Ovary (tissue), 10 donors: ENCODE measurements at places on chromosomes 11 and 22. TPM values are rescaled to one million over a fixed set of nuclear protein-coding genes. Genes with fewer than 3 reads are reported as not detected.

- H3K27ac ChIP-seq = no peak overlapping the region
- no peaks in the 10 kb centered on the region for H3K36me3 ChIP-seq
- H3K4me3 ChIP-seq = no peak overlapping the region
- H3K27me3 ChIP-seq = no peaks in the 10 kb centered on the region
- no peak for DNase-seq
Measured at GRCh38 chr11:2039198-2039759, 41.6 kb upstream of the H19 start.

PKNOX2 gene
- total RNA-seq = 13.8 TPM

DNA sequence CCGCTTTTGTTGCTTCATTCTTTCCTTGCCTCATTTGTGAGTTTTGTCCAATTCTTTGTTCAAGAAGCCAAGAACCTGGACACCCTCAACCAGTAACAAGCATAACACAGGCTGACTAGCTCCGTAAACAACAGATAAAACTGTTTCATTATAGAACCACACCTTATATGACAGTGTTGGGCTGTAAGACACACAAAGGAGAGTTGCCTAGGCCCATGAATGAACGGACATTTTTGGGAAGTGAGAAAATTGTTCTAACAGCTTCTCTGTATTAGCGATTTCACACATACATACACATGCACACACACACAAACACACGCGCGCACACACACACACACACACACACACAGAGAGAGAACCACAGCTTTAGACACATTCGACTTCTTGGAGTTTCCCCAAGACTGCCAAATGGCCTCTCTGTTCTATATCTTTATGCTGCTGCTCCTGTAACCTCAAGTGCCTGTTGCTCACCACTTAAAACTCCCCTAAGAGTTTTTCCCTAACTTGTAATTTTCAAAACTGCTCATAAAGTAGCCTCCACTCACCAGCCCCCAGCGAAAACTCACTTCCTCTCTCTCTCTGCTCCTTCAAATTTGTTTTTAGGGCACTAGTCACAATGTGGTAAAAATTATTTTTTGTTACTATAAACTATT is 35.9 kb downstream of the CTSC start:
- no peaks in the 10 kb centered on the region for H3K36me3 ChIP-seq
- H3K27me3 ChIP-seq = no peaks in the 10 kb centered on the region
- no peaks in the 10 kb centered on the region for H3K4me1 ChIP-seq

KCNJ1 gene
- not detected for total RNA-seq

HPS4 gene
- total RNA-seq = 32.5 TPM

DNA sequence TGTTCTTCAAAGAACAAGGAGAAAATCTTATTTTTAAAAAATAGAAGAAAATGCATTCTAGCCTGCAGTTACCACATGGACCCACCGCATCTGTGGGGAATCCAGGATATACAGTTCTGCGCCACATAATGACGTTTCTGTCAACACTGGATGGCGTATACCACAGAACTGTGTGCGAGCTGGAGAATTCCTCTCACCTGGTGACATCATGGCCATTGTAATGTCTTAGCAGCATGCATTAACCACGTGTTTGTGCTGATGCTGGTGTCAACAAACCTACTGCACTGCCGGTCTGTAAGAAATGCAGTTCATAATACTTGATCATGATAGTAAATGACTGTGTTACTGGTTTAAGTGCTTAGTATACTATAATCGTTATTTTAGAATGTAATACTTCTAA is 174.7 kb downstream of the TBC1D22A start:
- H3K36me3 ChIP-seq = no peaks in the 10 kb centered on the region
- peaks cover 9% of the 10 kb centered on the region for H3K4me1 ChIP-seq
- no peak for DNase-seq
- no peaks in the 10 kb centered on the region for H3K27me3 ChIP-seq
- no peak overlapping the region for H3K27ac ChIP-seq

- no peak overlapping the region for H3K4me3 ChIP-seq
- no peaks in the 10 kb centered on the region for H3K36me3 ChIP-seq
- DNase-seq = no peak
- H3K27me3 ChIP-seq = no peaks in the 10 kb centered on the region
- H3K27ac ChIP-seq = peak overlapping the region; percentile 2
- peaks cover 30% of the 10 kb centered on the region for H3K4me1 ChIP-seq
Measured at GRCh38 chr11:111330234-111330893, 32.0 kb downstream of the POU2AF3 start.

GRCh38 chr22:31350410-31350863 is 4.3 kb upstream of the PATZ1 start:
- no peak for DNase-seq
- H3K4me1 ChIP-seq = no peaks in the 10 kb centered on the region
- no peaks in the 10 kb centered on the region for H3K36me3 ChIP-seq
- no peaks in the 10 kb centered on the region for H3K27me3 ChIP-seq

DNA sequence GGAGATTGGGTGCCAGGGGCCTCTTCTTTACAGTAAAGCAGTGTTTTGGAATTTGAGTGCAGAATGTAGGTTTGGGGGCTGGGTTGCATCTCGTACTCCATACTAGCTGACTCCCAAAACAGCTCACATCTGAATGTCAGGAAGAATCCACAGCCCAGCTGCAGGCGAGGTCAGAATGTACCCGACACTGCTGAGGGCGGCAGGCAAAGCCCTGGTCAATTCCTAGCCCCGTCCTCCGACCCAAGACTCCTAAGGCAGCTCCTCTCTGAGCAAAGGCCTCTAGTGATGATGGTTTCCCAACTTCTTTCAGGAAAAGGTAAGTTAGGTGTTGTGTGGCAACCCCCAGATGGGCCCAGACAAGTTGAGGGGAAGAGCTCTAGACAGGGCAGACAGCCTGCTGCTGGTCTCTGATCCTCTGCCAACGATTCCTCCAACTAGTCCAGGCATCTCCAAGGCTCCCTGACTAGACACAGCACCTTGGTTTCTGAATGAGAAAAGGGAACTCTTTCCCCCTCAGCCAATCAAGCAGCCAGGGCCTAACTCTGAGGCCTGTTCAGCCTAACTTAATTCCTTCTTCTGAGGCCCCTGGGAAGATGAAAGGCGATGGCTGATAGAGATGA is 8.6 kb downstream of the LARGE2 start:
- no peaks in the 10 kb centered on the region for H3K27me3 ChIP-seq
- no peak for DNase-seq
- H3K4me1 ChIP-seq = peaks cover 2% of the 10 kb centered on the region

DNA sequence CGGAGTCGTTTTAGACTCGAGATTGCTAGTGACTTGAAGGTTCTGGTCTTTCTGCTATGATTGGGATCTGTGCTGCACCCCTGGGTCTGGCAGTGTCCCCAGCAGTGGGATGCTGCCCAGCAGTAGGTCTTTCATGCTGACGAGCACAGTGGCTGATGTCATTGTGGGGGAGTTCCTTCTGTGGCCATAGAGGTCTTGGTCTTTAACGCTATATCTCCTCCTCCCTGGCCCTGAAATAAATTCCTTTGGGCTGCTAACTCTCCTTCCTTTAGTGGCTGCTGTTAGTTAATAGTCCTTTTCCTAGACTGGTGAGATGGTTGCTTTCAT is 136.3 kb downstream of the TEAD1 start:
- no peak for DNase-seq
- H3K4me3 ChIP-seq = no peak overlapping the region
- no peaks in the 10 kb centered on the region for H3K27me3 ChIP-seq
- no peaks in the 10 kb centered on the region for H3K36me3 ChIP-seq
- no peak overlapping the region for H3K27ac ChIP-seq
- peaks cover 29% of the 10 kb centered on the region for H3K4me1 ChIP-seq

DCHS1 gene
- 14.8 TPM for total RNA-seq

SNRPD3 gene
- total RNA-seq = 86.5 TPM

GRCh38 chr22:23008896-23009295 is 61.4 kb upstream of the GNAZ start:
- no peak overlapping the region for H3K27ac ChIP-seq
- H3K36me3 ChIP-seq = no peaks in the 10 kb centered on the region
- no peaks in the 10 kb centered on the region for H3K27me3 ChIP-seq
- no peak overlapping the region for H3K4me3 ChIP-seq
- DNase-seq = no peak

DNA sequence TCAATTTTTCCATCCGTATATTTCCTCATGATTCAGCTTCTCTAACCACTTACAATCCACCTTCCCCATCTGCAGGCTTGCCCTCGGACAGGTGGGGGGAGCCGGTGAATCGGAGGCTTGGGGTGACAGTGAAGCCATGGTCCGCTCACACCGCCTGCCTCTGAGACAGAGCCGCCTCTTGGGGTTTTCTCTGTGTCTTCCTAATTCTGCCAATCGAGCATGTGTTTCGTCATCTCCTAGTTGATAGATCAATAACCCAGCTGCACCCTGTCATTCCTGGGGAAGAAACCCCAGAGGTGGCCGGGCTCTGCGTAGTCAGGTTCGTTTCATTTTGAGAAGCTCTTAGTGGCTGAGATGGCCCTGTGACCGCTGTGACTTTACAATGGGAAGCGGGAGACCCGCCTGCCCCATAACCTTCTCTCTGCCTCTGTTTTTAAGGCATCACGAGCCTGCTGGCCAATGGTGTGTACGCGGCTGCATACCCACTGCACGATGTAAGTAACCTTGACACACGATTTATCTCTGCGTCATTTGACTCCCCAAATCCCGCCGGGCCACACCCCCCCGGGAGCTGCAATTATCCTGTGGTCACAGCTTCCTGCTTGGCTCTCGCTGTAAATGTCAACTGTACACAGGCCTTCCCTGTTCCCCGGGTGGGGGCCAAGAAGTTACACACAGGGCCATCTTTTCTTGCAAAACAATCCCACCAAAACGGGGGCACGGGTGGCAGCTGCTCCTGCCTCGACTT is 33.3 kb downstream of the ANO1 start:
- no peaks in the 10 kb centered on the region for H3K4me1 ChIP-seq
- no peaks in the 10 kb centered on the region for H3K36me3 ChIP-seq
- DNase-seq = no peak
- H3K27ac ChIP-seq = no peak overlapping the region
- H3K27me3 ChIP-seq = no peaks in the 10 kb centered on the region
- H3K4me3 ChIP-seq = no peak overlapping the region

- H3K4me3 ChIP-seq = no peak overlapping the region
- no peak overlapping the region for H3K27ac ChIP-seq
- H3K27me3 ChIP-seq = no peaks in the 10 kb centered on the region
- H3K36me3 ChIP-seq = no peaks in the 10 kb centered on the region
- no peak for DNase-seq
Measured at GRCh38 chr11:132024587-132025295, 654.3 kb downstream of the NTM start.

DNA sequence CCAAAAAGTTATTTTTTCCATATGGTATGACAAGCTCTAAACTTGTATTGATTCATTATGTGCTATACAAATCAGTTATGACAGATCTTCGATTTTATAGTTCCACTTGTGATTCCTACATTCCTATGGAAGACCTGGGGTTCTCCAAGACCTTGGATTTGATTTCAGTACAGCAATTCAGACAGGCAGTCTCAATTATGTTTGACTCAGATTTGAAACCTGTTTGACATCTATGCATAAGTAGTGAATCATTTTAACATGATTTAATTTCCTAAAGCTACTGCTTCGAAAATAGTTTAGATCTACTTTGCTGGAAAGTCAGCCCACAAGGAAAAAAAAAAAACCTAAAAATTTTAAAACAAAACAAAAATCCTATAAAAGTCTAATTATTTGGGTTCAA is 820.4 kb downstream of the LUZP2 start:
- H3K4me3 ChIP-seq = no peak overlapping the region
- no peaks in the 10 kb centered on the region for H3K27me3 ChIP-seq
- no peak for DNase-seq
- H3K36me3 ChIP-seq = no peaks in the 10 kb centered on the region

DNA sequence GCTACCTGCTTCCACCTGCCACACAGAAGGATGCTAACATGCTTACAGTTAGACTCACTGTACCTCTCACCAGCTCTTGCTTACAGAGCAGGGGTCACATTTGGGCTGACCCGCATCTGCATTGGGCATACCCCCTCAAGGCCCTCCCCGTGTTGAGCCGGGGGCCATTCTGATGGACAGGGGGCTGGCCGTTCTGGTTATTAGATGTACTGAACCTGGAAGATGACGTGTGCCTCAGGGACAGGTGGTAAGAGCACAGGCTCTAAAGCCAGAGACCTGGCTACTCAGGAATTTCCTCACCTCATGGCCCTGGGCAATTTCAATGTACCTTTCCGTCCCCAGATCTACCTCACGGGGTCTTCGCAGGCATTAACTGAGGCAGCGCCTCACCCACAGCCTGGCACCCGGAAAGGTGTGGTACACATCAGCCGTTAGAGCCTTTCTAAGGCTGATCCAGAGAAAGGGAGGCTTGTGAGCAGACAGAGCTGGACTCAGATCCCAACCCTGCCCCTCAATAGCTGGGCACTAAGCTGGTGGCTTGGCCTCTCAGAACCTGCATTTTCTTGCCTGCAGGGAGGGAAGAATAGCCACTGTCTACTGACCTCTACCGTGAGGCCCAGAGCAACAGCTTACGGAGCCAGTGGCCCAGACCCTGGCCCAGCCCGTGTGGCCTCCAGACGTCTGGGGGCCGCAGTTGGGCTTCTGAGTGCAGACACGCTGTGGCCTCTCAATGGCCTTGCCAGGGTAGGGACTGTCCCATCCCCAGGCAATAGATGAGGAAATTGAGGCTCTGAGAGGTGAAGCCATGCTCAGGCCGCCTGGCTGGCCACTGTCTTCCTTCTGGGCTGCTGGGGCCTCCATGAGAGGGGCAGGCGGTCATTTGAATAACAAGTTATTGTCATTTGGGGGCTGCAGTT is 100.6 kb downstream of the MORC2 start:
- DNase-seq = peak; percentile 14
- no peaks in the 10 kb centered on the region for H3K36me3 ChIP-seq
- H3K4me3 ChIP-seq = no peak overlapping the region
- no peak overlapping the region for H3K27ac ChIP-seq
- no peaks in the 10 kb centered on the region for H3K27me3 ChIP-seq
- no peaks in the 10 kb centered on the region for H3K4me1 ChIP-seq

DNA sequence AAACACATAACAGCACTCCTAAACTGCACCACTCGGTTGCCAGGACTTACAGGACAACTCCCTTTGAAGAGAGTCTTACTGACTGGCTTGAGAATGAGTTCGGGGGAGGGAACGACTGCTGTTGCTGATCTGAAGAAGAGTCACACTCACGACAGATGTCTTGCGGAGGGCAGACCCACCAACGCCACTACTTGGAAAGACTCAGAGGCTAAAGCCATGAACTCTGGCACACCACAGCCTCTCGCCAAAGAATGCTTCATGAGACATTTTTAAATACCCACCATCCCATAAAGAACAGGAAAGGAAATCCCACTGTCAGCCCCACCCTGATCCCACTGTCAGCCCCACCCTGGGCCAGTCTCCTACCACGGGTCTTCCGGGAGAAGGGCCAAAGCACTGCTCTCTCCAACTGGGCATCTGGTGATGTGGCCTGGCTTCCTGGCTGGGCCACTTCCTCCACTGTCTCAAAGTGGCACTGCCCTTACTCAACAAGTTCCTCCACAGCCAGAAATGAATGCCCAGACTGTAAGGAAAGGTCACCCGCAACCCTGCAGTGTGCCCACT is 73.6 kb downstream of the MICAL3 start:
- peaks cover 12% of the 10 kb centered on the region for H3K4me1 ChIP-seq
- no peak overlapping the region for H3K4me3 ChIP-seq
- H3K27ac ChIP-seq = no peak overlapping the region
- no peaks in the 10 kb centered on the region for H3K27me3 ChIP-seq
- H3K36me3 ChIP-seq = no peaks in the 10 kb centered on the region

GRCh38 chr11:103167166-103167565 is 57.9 kb downstream of the DYNC2H1 start:
- H3K27ac ChIP-seq = no peak overlapping the region
- no peaks in the 10 kb centered on the region for H3K36me3 ChIP-seq
- no peaks in the 10 kb centered on the region for H3K4me1 ChIP-seq
- H3K4me3 ChIP-seq = no peak overlapping the region

C1QTNF4 gene
- total RNA-seq = 13.9 TPM

MRPL21 gene
- total RNA-seq = 40.3 TPM

INS gene
- total RNA-seq = not detected

PUS3 gene
- 11.5 TPM for total RNA-seq

C11orf65 gene
- 1.2 TPM for total RNA-seq
